ENCODE measurements at places on chromosomes 1 and 21.

DNA sequence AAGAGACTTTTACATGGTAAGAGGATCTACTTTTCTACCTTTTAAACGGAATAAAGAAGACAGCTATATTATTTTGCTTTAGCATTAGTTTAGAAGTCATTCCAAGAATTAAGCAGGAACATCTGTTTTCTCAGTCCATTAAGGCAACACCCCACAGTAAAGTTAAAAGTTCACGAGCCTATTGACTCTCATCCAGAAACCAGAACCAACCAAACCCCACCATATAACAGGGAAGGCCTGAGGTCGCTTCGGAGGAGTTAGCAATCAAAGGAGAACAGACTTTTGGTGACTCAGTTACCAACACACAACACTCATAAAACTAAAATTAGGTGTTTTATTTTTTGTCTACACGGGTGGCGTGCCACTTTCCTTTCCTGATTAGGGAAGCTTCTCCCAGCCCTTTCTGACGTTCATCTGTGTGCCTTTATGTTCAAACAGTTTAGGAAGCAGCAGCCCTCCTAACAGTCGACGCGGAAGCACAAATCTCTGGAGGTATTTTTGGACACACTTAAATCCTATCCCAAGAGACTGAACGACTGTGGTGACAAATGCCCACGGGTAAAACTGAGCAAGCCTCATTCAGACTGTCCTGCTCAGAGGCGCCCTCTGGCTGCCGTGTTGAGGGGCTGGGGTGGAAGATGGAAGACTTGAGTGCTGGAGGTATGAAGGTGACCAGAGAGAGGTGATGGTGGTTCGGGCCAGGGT lies 8.6 kb upstream of the PLA2G2C start:
- DNase-seq: peak; percentile 58

- no peak for DNase-seq
Observed at GRCh38 chr1:189211742-189212141, 1265.9 kb downstream of the BRINP3 start.

- no peak for DNase-seq
Observed at GRCh38 chr1:53348486-53349368, 20.9 kb upstream of the LRP8 start.

DNA sequence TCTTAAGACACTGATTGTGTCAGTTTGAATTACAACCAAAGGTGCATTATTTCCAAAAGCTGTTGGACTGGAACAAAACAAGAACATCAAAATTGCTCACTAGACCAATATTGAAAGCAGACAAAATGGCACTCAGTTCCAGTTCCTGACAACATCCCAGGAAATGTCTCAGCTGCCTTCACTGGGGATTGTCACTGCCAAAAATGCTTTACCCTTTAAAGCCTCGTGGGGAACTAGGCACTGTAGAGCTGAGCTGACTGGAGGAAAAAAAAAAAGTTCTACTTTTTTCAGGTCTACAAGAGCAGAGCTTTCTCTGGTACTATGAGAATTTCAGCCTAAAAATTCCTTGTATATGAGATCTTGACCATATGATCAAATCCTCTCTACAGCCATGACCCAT lies 21.9 kb downstream of the GPR52 start:
- DNase-seq: no peak

DNA sequence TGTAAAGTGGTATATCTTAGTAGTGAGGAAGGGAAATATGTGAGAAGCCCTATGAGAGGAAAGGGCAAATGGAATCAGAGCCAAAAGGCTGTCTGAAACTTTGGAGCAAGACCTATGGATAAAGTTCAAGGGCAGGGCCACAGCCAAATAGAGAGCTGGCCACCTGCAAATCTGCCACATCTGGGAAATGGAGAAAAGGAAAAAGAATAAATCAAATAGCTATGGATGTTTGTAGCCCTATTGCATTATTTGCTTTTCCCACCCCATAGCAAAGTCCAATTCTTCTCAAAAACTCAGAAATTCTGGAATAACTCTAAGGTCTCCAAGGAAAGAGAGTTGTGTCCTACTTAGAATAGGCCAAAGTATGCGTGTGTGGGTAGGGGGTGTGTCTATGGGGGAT lies 4.0 kb upstream of the HLX start:
- DNase-seq: no peak

- DNase-seq: no peak
Observed at GRCh38 chr1:57576756-57577155, 152.9 kb upstream of the DAB1 start.

All from GM19239 (cell line).